K562 (cell line): ENCODE measurements at places on chromosomes 13 and 19.

GRCh38 chr19:55406826-55407549, 600 bp downstream of the UBE2S start:
- peak; percentile 83 for DNase-seq

- no peak for DNase-seq
These were observed 68.2 kb downstream of the STK24 start for GRCh38 chr13:98508685-98509084.

- peak; percentile 65 for DNase-seq
These were observed 76.0 kb upstream of the LSM14A start for GRCh38 chr19:34096020-34096915.

DNA sequence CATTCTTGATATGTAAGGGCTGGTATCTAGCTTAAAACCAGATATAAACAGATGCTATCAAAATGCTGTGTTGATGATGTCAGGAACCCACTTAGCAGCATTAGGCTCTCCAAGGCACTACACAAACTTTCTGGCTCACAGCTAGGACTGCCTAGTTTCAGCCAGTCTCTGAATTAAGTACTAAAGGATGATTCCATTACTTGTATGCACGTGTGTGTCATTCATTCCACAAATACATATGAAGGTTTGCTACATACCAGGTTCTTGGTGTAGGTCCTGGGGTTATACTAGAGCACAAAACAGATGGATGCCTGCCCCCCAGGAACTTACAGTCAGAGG, 151.5 kb downstream of the RGCC start:
- no peak for DNase-seq

DNA sequence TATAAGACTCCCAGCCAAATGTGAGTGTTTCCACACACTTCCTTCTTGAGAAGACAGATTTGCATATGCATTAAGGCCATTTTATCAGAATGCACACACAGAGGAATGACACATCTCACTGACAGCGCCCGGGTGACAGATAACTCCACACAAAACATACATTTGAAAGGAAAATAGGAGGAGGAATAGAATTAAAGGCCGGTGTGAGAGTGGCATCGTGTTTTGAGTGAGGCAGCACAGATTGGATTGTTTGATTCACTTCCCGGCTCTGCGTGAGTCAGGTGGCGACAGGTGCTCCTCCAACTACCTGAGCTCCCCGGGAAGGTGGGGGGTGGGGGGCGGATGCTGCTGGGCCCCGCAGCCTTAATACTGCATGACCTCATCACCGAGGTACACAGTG, 429.0 kb downstream of the TSHZ3 start:
- peak; percentile 7 for DNase-seq

DNA sequence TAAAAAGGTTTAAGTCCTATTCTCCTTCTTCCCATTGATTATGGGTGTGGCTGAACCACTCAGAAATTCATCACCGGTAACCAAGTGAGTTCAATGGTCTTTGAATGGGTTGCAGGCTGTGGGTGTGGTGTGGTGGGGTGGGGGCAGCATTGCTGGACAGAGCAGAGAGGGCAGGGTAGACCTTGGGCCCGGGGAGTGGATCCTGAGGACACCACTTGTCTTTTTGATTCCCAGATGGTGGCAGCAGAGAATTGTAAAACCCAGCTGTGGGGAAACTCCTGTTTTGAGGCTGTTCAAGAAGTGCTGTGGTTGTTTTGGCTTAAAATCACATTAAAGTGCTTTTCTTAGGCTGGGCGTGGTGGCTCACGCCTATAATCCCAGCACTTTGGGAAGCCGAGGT, 45.8 kb upstream of the RGCC start:
- peak; percentile 20 for DNase-seq

- no peak for DNase-seq
These were observed 221.0 kb downstream of the EFNB2 start for GRCh38 chr13:106314417-106314816.

DNA sequence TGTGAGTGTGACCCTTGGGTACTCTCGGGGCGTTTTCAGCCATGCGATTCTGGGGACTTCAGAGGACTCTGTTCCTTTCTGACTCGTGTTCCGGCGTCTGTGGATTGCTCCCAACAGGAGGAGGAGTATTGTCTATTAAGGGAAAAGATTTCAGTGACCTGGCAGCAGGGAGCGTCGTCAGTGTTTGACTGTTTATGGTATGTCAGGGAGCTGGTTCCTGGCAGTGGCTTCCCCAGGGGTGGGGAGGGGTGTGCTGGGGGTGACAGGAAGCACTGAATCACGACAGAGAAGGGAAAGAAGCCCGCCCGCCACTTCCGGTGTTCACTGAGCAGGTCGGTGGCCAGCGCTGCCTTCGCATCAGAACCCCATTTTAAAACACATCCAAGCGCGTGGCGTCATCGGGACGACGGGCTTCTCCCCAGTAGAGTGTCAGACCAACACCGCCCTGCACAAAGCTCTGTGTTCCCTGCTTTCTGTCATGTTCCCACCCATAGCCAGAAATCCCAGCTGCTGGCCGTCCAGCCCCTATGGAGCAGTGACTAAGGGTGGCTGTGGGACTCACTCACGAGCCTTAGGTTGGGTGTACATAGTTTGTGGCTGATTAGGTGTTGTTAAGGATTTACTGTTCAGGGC, 33.8 kb downstream of the COL4A2 start:
- no peak for DNase-seq

DNA sequence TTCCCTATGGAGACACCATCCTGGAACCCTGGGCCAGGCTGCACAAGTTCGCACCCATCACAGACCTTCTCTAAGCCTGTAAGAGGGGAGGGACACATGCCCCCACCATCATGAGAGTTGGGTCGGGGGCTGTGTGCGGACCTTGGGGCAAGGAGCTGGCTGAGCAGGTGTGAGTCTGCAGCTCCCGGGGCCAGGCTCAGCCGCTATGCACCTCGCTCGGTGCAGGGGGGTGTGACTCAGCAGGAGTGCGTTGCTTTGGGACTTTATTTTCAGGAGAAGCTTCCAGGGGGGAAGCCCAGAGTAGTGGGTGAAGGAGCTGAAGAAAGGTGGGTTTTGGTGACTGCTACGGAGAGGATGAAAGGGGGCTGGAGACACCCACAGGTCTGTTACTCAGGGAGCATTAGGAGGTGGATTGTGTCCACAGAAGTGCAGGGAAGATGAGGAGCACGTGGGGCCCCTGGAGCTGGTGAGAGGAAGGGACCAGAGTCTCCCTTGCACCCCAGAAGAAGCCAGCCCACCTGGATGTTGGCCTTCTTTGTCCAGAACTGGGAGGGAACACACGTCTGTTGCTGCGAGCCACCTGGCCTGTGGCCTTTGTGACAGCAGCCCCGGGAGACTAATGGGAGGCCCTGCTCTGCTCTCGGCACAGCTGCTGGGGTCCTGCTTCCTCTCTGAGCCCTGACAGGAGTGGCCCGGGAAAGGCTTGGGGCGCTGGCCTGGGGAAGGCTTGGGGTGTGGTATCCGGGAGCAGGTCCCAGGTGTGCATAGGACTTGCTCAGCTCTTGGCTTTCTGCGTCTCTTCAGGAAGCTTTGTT, 162.6 kb downstream of the TEX29 start:
- DNase-seq, result no peak

- DNase-seq, result no peak
These were observed 84.8 kb downstream of the DCT start for GRCh38 chr13:94394723-94395122.

DNA sequence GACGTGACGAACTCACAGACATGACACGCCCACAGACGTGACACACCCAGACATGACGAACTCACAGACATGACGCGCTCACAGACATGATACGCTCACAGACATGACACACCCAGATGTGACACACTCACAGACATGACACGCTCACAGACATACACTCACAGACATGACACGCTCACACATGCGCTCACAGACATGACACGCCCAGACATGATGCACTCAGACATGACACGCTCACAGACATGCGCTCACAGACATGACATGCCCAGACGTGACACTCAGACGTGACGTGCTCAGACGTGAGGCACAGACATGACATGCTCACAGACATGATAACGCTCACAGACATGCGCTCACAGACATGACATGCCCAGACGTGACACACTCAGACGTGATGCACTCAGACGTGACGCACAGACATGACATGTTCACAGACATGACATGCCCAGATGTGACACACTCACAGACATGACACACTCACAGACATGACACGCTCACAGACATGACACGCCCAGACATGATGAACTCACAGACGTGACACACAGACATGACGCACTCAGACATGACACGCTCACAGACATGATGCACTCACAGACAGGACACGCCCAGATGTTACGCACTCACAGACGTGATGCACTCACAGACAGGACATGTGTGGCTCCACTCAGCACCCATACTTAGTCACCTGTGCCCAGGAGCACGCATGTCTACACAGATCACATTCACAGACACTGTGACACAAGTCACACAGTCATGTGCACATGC, 8.1 kb downstream of the ERFL start:
- DNase-seq, result no peak

DNA sequence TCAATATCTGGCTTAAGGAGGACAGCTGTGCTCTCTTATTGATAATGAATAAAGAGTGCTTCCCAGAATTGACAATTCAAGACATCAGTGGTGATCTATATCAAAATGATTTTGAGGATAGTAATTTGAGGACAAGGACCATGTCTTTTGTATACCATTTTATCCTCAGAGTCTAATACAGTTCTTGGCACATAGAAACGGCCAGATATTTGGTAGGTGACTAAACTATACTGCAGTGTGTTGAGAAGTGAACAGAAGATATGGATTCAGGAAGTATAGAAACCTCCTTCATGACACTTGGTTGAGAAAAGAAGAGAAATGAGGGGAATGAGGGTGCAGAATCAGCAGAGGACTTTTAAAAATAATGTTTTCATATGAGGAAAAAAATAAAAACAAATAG, 16.1 kb upstream of the LMO7 start:
- DNase-seq, result no peak

GRCh38 chr13:50766013-50766412, 77.5 kb downstream of the DLEU7 start:
- no peak for DNase-seq

DNA sequence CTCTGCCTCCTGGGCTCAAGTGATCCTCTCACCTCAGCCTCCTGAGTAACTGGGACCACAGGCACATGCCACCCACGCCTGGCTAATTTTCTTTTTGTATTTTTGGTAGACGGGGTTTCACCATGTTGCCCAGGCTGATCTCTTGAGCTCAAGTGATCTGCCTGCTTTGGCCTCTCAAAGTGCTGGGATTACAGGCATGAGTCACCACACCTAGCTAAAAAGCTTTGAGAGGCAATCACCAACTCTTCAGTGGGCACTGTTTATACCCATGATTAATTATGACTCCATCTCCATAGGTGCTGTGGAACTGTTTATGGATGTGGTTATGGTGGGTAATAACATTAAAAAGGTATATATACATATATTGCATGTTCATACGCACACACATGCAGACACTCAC, 7.5 kb upstream of the RBM26 start:
- no peak for DNase-seq

- DNase-seq, result no peak
These were observed 571.2 kb downstream of the LIG4 start for GRCh38 chr13:107644136-107644535.

DNA sequence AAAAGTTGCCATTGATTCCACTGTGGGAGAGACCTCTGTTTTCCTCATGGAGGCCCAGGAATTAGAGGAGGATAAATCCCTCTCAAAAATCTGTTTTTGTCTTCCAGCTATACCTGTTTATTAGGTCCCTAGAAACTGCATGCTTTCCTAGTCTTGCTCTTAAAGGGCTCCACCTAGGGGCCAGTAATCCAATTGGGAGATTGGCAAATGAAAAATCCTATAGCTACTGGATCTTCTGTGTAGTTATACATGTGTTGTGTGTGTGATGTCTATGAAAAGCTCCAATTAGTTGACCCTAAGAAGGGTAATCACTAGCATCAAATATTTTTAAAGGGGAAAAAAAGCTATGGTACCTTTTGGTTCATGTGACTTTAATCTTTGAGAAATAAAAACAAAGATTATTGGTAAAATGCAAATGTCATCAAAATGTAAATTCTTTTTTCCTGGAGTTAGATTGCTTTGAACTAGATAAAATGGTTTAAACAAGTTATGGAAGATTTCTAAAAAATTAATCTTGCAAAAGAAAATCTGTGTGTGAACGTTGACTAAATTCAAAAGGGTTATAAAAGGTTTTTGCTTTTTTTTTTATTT, 63.4 kb upstream of the C1QTNF9B start:
- DNase-seq, result peak; percentile 18

GRCh38 chr13:34011552-34012085, 193.7 kb downstream of the RFC3 start:
- DNase-seq, result no peak

DNA sequence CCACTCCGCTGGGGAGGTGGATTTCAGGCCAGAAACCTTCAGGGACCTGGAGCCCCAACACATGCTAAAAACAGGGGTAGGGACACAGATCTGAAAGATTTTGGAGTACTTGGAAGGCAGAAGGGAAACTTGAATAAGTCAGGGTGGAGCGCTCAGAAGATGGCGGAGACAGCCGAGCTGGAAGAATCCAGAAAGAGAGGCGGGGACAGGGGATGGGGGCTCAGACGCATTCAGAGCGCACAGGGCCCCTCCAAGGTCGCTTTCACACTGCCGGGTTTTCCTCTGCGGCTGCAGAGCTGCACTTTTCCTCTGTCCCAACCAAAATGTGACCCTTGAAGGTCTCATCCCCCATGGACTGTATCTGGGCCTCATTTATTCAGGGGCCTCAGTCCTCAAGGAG, 56.9 kb downstream of the ERICH4 start:
- DNase-seq, result no peak

- no peak for DNase-seq
These were observed 374.0 kb downstream of the IRS2 start for GRCh38 chr13:109412283-109412901.

DNA sequence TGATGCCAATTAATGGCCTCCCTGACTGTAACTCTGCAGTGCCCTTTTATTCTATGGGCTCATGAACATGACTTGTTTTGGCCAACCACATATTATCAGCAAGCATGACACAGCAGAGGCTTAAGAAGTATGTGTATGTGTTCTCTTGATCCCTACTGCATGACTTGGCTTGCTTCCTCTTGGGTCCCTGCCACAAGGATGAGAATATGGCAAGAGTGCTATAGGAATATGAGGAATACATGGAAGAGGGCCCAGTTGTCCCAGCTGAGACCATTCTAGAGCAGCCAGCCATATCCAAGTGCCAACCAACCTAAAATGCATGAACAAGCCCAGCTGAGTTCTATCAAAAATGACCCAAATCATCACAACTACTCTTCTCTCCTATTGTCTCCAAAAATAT, 576.7 kb upstream of the PCDH9 start:
- DNase-seq, result no peak

DNA sequence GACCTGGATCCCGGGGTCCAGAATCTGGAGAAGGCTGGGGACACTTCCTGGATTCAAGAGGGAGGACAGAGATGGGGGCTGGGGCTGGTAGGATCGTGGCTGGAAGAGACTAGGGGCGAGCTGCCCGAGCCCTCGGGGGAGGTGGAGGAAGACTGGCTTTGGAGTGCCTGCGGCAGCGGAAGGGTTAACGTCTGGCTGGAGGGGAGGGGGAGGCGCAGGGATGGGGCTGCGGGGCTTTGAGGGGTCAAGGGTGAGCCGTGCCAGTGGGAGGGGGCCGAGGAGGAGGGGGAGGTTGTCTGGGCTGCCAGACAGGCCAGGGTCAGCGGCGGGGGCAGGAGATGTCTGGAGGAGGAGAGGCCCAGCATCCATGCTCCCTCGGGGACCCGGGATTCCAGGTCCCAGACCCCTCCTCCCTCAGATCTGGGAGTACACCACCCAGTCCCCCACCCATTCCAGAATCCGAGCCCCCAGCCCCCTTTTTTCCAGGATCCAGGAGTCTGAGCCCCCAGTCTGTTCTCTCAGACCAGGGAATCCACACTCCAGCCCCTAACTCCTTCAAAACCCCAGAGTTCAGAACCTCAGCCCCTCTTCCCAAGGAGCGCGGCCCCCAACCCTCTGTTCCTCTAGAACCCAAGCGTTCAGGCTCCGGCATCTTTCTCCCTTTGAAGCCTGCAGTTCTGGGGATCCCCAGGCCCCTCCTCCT, 3.2 kb upstream of the SPACA6 start:
- peak; percentile 75 for DNase-seq
